Stimulated activated CD8-positive, alpha-beta memory T cell treated with anti-CD3 and anti-CD28 coated beads, Interleukin-7, amount 100 ng/mL, for 24 hours (primary cell): ENCODE measurements at places on chromosomes 3 and 15.

- no peak for DNase-seq
Observed at GRCh38 chr15:94056314-94056713, 175.0 kb upstream of the MCTP2 start.

DNA sequence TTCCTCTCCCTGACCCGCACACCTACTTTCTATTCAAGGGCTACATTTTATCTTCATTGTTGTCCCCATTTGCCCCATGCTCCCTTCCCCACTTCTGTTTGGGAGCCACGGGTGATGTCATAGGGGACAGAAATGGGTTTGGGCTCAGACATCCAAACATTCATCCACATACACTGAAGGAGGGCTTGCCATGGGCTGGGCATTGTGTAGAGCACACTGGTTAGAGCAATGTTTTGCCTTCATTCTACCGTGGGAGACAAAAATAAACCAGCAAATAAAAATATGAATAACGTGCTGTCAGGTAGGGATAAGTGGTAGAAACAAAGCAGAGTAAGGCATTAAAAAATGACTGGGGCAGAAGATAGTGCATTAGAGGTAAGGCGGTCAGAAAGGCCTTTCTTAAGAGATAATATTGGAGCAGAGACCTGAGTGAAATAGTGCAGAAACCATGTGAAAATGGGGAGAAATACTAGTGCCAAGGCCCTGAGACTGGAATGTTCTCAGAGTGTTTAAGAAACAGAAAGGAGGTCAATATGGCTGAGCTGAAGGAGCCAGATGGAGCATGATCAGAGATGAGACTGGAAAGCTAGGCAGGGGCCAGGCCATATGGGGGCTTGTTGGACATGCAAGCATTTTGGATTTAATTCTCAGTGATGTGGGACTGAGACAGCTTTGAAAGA, 40.9 kb upstream of the CLSTN2 start:
- no peak for DNase-seq

DNA sequence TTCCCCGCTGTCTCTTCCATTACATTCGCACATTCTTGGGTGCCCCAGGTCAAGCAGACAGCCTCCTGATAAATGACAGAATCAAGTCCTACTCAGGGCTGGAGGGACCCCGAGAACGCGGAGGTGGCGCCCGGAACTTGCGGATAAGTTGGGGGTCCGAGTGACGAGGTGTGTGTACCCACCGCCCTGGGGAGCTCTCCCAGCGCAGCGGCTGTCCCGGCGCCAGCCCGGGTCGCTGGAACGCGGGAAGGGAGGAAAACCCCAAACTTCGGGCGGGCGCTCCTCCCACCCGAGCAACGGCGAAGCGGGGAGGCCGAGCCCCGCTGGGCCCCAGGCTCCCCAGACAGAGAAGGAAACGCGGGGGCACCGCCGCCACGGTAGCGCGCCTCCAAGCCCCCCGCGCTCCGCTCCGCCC, 550 bp downstream of the CLN6 start:
- no peak for DNase-seq

DNA sequence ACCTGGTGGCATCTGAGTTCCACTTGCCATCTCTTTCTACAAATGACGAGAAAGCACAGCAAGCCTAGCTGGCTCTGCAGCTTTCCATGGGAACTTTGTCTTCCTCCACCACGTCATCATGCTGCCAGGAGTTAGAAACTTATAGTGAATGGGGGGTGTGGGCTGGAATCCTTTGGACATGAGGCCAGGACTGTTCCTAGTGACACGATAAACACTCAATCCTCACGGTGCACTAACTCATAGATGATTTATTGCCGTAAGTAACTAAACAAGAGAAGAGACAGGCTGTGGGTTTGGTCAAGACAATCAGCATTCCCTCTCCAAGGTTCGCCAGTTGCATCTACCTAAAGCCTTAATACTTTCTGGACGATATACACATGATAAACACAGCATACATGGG, 50.6 kb downstream of the OXNAD1 start:
- no peak for DNase-seq

DNA sequence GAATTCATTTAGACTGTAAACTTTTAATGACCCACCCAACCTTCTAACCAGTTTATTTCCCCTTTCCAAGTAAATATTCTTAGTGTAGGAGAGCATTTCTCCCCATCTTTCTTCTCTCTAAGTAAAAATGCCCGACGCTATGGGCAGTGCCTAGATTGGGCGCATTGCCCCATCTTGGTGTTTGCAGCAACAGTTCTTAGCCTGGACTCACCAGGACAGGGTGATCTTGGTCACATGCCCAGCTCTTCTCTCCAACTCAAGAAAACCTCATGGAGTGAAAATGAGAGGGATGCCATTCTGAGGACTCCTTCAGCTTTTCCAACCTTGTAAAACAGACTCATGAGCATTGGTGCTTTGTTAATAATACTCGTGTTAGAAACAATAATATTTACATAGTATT, 76.7 kb downstream of the GHSR start:
- no peak for DNase-seq

- no peak for DNase-seq
Observed at GRCh38 chr15:23384371-23384770, 29.8 kb downstream of the GOLGA8S start.

- no peak for DNase-seq
Observed at GRCh38 chr3:64647825-64648224, 40.0 kb downstream of the ADAMTS9 start.
